ENCODE measurements at places on chromosomes 4 and X.

- no peak for DNase-seq
These were observed 832 bp downstream of the EGFL6 start for GRCh38 chrX:13570261-13570605.

DNA sequence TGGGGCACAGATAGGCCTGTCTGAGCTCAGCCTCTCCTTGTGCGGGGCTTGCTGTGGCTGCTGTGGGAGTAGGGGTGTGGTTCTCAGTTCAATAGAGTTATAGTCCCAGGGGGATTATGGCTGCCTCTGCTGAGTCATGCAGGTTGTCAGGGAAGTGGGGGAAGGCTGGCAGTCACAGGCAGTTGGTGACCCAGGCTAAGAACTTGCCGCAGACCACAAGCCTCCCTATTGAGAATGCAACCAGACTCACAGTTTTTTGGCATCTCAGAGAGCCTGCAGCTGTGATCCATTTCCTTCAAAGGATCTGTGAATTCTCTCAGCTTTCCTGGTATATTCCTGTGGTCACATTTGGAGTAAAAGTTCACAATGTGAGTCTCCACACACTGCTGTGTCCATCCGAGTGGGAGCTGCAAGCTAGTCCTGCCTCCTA, 364.9 kb downstream of the ZNF674 start:
- DNase-seq = peak; percentile 67

GRCh38 chr4:10582951-10583350, 101.6 kb downstream of the CLNK start:
- DNase-seq = no peak

DNA sequence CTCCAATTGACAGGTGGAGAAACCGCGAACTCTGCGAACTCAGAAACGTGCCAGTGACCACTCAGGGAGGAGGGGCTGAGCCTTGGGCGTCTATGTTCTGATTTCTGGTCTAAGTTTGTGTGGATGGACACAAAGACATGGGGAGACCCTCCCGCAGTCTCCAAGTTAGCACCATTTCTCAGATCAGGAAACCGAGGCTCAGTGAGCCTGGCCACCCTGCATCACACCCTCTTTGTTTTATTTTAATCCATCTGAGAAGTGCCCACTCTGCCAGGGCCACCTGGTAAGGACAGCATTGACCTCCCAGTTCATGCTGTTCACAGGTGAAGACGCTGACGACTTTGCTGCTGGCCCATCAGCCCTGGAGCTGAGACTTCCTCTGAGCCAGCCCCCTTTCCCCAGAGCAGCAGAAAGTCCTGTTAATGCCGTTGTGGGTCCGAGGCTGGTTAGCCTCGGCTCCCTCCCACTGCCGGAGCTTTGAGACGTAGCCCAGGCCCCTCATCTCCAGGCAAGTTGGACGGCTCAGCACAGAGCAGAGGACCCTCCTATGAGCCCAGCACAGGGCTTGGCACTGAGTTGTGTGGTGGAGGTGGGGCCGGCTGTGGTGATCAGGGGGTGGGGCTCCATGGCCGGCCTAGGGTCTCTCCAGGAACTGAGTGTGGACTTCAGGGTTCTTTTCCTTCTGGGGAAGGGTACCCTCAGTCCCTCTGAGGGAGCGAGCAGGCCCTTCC, 43.7 kb downstream of the PSAPL1 start:
- no peak for DNase-seq

DNA sequence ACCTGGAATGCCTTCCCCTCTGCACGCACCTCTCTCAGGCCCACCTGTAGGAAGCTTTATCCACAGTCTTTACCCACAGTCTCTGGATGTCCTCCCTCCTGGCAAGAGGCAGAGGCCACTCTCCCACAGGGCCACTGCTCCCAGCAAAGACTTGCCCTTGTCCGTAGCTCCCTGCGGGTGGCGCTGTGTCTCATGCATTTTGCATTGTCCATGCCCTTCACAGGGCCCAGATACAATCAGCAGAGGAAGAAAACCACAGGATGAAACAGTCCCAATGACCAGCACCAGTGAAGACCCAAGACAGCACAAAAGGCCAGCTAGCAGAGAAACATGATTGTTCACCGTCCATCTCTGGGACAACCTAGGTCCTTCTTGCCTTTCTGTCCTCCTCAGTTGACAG, 2.1 kb upstream of the NSG1 start:
- DNase-seq = peak; percentile 32

DNA sequence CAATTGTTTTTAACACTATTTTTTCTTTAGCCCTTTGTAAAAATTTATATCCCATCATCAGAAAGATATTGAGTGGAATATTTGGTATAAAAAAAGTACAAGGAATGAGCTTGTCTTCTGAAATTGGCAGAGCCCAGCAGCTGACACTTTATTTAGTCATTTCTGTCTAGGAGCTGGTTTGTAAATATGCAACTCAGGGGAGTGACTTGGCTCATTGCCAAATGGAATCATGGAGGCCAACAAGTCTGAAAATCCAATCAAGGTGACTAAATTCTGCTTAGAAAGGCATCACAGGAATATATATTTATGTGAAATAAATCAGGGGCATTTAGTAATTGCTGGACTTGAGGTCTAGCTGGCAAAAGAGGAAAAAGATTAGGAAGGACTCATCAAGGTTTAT, 74.4 kb downstream of the OTC start:
- DNase-seq = peak; percentile 12

Data from choroid plexus epithelial cell (primary cell).